NCI-H2029 treated with DMSO at 0.1 percent for 48 hours (cell line): ENCODE measurements at places on chromosomes 13 and 19.

DNA sequence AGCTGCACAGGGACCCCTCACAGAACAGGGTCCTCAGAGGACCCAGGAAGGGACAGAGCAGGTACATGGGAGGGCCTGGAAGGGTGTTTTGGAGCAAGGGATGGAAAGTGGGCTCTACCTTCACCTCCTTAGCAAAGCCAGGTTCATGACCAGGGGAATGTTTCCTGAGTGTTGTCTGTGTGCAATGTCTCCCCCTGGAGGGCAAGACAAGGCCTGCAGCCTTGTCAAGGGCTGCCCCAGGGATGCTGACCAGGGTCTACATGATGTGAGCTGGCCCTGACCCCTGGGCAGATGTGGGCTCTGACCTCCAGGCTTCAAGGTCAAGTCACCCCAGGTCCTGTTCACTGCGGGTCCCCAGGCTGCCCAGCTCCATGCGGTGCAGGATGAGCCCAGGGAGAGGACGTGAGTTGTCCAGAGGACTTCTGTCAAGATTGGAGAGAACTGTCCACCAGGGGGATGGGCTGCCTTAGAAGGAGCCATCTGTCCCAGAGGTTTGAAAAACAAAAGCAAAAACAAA, 1.0 kb upstream of the CEACAM1 start:
- peak; percentile 2 for DNase-seq

GRCh38 chr13:84366506-84366905, 484.2 kb upstream of the SLITRK1 start:
- no peak for DNase-seq

GRCh38 chr13:68125087-68125480, 894.9 kb upstream of the PCDH9 start:
- no peak for DNase-seq

DNA sequence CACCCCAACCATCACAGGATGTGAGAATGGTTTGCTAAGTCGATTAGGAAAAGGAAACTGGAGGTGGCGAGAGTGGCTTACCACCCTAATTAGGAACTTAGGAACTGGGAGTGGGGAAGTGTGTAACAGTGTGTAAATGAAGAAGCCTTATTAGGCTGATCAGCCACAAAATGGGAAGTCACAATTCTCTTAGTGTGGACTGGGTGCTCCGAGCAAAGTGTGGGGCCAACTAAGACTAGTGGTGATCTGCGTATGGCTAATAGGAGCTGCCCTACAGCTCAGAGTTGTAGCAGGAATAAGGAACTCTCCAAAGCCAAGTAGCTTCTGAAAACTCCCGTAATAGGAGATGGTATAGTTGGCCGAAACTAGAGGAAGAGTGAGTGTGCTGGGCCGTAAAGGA, 7.6 kb downstream of the SIGLEC11 start:
- no peak for DNase-seq

GRCh38 chr13:98778749-98779148, 26.3 kb upstream of the SLC15A1 start:
- no peak for DNase-seq
